ENCODE measurements at places on chromosomes 3 and 15. TPM values are rescaled to one million over a fixed set of nuclear protein-coding genes. Genes with fewer than 3 reads are reported as not detected.

DNA sequence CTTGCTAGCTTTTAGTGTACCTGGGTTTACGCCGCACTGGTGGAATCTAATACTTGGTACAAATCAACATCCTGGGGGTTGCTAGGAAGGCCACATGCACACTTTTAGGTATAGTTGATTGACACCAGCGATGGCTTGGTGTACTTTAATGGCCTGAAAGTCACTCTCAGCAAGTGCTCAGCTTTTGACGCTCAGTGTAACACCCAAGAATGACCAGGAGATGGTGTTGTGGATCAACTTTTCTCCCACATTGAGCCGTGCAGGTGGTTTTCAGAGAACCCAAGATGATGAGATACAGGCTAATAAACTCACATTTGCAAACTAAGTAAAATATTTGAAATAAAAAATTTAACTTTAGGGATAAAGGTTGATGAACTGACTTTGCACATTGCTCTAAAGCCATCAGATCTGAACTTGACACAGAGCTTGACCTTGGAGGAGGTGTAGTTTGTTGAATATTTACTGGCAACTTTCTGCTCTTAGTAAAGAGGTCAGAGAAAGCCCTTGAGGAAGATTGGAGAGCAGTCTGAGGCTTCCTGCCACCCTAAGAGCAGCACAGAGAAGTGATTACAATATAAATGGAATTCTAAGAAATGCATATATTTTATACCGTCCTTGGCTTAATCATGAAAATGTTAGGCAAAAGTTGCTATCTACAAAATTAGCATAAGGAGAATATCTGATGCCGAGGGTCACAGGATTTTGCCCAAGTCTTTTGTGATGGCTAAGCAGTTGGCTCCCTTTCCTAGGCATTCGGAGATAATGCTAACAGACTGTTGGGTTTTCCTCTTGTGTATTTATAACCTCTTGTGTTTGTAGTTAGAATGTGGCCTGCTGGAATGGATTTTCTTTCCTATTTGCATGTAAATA lies 143.4 kb upstream of the RASGRP1 start:
- no peak for DNase-seq

GRCh38 chr3:52694528-52695189 lies 8.8 kb downstream of the GNL3 start:
- DNase-seq: no peak

- no peak for DNase-seq
Measured at GRCh38 chr15:37100966-37101215, 542 bp upstream of the MEIS2 start.

GRCh38 chr15:74742422-74742821 lies 6.2 kb upstream of the CYP1A2 start:
- no peak for DNase-seq

- no peak for DNase-seq
Measured at GRCh38 chr15:100718075-100718980, 115.9 kb downstream of the ASB7 start.

DNA sequence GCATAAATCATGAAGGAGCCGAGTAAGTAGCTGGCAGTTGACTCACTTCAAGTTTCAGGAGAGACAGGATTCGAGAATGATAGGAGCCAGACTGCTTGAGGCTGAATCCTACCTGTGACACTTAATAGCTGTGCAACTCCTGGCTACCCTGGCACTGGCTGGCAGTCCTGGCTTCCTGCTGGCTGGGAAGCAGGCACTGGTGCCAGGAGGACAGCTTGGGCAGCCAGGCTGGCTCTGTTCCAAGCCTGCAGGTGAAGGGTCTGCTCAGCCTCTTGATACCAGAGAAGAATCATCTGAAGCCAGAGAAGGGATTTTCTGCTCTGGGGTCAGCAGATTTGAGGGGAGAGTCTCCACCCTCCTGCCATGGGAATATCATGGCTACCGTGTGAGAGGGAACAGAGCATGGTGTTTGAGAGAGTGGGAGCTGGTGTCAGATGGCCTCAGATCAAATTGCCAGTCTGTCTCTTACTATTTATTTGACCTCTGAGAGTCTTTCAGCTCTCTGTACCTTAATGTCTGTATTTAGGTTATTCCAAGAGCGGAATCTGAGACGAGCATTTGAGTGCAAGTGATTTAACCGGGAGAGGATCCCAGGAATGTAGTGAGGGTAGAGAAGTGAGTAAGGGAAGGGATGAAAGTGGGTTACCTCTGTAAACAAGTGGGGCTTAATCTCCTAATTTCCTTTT lies 4.4 kb upstream of the XIRP1 start:
- no peak for DNase-seq

DNA sequence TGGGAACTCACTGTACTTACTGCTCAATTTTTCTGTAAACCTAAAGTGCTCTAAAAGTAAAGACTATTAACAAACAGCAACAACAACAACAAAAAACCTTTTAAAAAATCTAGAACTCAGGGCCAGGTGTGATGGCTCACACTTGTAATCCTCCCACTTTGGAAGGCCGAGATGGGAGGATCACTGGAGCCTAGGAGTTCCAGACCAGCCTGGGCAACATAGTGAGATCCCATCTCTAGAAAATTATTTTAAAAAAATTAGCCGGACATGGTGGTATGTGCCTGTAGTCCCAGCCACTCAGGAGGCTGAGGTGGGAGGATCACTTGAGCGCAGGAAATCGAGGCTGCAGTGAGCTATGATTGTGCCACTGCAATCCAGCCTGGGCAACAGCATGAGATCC lies 161.8 kb downstream of the NUP210 start:
- DNase-seq: no peak

- no peak for DNase-seq
Measured at GRCh38 chr3:156425651-156426050, 129.3 kb downstream of the SSR3 start.

DNA sequence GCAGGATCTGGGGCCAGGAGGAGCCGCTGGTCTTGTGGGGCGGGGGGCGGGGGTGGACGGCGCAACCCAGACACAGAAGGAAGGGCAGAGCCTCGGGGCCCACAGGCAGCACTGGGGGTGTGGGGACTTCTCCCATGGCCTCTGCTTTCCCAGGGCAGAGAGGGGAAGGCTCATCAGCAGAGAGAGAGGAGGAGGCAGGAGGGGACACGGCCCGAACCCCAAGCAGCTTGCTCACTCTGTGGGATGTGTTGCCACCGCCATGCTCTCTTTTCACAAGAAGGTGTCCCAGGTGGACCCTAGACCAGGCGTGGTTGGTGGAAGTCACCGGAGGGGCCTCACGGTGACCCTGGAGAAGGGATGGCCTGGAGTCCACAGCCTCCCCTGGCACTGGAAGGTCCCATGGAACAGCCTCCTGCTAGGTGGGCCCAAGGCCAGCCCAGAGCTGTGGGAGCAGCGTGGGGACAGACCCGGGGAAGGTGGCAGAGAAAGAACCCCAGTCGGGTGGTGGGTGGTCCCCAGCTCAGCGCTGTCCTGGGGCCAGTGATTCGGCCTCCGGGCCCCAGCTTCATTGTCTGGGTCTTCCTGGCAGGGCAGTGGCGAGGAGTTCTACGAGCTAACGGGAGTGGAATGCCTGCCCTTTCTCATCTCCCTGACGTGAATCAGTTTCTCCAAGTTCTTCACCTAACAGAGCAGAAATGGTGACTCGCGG lies 46.8 kb upstream of the PCSK6 start:
- no peak for DNase-seq

DNA sequence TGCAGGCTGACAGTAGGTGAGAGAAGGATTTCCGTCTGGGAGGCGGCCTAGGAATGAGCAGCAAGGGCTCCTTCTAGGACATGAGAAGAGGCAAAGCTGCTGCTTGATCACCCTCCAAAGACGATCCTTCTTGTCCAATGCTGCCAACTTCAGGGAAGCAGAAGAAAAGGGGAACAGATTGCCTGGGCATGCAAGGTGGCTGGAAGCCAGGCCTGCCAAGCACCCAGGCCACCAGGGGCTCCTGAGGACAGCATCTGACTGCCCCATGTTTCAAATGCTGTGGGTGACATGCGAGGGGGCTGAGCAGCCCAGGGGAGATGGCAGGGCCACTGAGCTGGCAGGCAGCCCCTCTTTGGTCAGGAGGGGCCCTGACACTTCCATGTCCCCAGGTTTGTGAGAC lies 3.3 kb upstream of the GRIP2 start:
- DNase-seq: no peak

DNA sequence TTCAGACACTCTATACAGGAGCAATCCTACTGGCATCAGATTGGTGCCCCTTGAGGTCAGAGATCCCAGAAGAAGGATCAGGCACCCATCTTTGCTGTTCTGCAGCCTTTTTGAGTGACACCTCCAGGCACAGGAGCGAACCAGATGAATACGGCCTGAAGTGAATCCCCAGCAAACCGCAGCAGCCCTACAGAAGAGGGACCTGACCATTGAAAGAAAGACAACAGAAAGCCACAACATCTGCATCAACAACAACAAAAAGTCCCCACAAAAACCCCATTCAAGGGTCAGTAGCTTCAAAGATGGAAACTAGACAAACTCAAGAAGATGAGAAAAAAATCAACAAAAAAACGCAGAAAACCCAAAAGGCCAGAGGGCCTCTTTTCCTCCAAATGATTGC lies 130.4 kb downstream of the PPM1L start:
- DNase-seq: no peak

GRCh38 chr3:179853176-179853575 lies 183.6 kb downstream of the PEX5L start:
- DNase-seq: no peak

DNA sequence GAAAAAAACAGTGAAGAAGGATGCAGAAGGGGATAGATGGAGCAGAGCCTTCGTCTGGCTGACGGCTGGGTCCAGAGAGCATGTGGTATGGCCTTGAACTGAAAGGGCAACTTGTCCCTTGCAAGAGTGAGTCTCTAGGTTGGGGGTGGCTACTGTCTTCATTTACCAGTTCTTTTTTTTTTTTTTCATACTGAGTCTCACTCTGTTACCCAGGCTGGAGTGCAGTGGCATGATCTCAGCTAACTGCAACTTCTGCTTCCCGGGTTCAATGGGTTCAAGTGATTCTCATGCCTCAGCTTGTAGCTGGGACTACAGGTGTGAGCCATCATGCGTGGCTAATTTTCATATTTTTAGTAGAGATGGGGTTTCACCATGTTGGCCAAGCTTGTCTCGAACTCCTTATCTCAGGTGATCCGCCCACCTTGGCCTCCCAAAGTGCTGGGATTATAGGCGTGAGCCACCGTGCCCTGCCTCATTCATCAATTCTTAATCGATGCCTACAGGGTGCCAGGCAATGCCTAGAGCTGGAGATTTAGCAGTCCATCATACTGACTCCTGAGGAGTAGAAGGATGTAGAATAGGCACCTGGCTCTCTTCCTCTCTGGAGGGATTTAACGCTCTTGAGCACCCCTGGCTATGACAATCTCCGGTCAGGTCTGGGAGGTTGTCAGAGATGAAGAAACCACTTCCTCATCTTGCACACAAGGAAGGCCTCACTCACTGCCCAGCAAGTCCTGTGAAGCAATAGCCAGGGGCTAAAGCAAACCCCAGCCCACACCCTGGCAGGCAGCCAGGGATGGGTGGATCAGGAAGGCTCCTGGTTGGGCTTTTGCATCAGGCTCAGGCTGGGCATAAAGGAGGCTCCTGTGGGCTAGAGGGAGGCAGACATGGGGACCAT lies at the start of gene CAMP:
CAMP (plus strand) TSS at position 880 of the 898 bp plus-strand sequence; CDS start at position 897, 17 bp downstream.
- DNase-seq: no peak

DNA sequence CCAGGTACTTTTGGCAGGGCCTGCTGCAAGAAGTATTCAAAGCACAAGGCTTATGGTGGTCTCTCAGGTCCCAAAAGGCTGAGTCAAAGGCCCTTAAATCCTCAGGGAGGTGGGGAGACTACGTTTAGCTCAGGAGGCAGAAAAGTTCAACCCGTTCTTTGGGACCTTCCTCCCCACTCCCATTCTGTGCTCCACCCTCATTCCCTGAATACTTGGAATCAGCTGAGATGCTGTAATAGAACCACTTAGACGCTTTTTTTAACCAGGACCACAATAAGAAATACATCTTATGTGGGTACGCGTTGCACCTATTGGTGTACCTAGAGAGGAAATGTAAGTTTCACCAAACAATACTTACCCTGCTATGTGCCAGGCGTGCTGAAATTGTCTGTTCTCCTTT lies 58.0 kb downstream of the FAM174B start:
- DNase-seq: no peak

DNA sequence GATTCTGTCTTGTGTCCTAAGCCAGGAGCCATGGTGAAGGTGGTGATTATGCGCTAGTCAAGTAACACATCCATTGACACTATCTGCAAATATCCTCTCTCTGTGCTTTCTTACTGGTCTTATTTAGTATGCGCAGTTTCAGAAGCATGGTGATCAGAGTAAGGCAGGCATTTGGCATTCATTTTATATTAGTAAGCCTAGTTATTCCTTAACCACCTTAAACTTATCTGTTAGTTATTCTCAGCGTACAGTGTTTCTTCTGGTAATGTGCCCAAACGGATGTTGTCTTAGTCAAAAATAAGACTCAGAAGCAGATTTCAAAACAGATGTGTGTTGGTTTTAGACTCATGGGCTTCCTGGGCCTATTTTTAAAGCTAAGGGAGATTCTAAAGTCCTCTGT lies 329.2 kb downstream of the GRM7 start:
- peak; percentile 96 for DNase-seq

DNA sequence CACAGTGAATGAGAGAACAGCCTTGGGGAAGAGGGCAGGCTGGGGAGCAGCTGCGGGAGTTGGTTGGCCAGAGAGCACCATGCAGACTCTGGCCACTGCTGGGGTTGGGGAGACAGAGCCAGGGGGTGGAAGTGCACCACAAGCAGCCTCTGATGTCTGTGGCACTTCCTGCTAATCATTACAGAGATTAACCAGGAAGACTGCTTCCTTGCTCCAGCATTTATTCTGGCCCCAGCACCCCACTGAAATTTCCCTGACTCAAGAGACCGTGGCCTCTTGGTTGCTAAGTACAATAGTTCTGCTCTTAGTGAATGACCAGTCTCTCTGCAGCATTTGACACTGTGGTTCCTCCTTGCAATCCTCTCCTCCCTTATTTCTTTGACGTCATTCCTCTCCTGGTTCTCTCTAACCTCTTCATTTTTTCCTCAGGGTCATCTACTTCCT lies 266.2 kb upstream of the ROPN1 start:
- DNase-seq: peak; percentile 95

GRCh38 chr3:30682434-30683155 lies 76.2 kb downstream of the TGFBR2 start:
- DNase-seq: no peak

DNA sequence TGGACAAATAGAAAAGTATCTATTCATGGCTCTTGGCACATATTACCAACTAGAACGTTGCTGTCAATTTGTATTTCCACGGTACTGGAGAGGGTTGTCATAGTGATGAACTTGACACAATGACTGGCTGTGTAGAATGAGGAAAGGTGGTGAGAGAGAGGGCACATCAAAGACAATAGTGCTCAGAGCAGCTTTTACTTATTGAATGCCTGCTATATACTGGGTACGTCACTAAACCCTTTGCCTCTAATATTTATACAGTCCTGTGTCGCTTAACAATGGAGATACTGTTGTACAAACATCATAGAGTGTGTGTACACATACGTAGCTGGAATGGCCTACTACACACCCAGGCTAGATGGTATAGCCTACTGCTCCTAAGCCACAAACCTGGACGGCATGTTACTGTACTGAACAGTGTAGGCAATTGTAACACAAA lies 8.3 kb downstream of the TMPRSS7 start:
- DNase-seq: no peak

Gene CHST14
- total RNA-seq: 20.0 TPM

Gene PTX3
- 24.2 TPM for total RNA-seq

Gene CYP8B1
- total RNA-seq: not detected

Gene SPATA12
- total RNA-seq: 0.43 TPM

Gene CLDN11
- total RNA-seq: 33.7 TPM

Gene AGBL1
- total RNA-seq: not detected

Gene OR5AC2
- not detected for total RNA-seq

Gene RFTN1
- total RNA-seq: 34.7 TPM

Gene USP19
- total RNA-seq: 35.9 TPM

Gene GHSR
- not detected for total RNA-seq
